ENCODE measurements at places on chromosomes 11 and 22.

GRCh38 chr22:31083923-31084810 is 3.0 kb downstream of the SMTN start:
- DNase-seq: no peak

- no peak for DNase-seq
Measured at GRCh38 chr11:114125531-114125930, 66.0 kb downstream of the ZBTB16 start.

DNA sequence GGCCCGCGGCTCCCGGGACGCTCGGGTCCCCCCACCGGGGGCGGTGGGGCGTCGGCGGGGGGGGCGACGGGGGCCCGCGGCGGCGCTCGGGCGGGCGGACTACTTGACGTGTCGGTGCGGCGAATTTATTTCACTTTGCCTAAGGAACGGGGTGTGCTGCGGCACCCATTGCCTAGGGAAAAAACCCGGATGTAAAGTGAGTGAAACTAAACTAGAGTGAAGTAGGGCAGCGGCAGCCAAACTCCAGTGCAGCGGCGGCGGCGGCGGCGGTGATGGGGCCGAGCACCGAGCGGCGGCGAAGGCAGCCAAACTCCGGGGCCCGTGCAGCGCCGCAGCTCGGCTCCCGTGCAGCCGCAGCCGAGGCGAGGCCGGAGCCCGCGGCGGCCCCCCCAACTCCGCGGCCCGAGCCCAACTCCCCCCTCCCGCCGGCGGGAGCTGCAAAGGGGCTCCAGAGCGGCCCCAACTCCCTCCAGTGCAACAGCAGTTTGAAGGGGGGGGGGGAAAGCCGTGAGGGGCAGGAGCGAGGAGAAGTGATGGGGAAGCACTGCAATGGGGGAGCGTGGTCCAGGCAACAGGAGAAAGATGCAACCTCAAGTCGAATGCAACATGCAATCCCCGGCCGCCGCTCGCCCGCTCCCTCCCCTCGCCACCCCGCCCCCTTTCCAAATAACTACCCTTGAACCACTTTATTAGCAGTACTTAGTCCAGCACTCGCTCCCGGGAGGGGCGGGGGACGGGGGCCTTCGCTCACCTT is 647 bp upstream of the PHF21A start:
- peak; percentile 96 for DNase-seq

GRCh38 chr11:7571640-7572000 is 57.8 kb downstream of the PPFIBP2 start:
- peak; percentile 66 for DNase-seq

GRCh38 chr22:46739094-46739870 is 1.2 kb upstream of the CERK start:
- peak; percentile 48 for DNase-seq

DNA sequence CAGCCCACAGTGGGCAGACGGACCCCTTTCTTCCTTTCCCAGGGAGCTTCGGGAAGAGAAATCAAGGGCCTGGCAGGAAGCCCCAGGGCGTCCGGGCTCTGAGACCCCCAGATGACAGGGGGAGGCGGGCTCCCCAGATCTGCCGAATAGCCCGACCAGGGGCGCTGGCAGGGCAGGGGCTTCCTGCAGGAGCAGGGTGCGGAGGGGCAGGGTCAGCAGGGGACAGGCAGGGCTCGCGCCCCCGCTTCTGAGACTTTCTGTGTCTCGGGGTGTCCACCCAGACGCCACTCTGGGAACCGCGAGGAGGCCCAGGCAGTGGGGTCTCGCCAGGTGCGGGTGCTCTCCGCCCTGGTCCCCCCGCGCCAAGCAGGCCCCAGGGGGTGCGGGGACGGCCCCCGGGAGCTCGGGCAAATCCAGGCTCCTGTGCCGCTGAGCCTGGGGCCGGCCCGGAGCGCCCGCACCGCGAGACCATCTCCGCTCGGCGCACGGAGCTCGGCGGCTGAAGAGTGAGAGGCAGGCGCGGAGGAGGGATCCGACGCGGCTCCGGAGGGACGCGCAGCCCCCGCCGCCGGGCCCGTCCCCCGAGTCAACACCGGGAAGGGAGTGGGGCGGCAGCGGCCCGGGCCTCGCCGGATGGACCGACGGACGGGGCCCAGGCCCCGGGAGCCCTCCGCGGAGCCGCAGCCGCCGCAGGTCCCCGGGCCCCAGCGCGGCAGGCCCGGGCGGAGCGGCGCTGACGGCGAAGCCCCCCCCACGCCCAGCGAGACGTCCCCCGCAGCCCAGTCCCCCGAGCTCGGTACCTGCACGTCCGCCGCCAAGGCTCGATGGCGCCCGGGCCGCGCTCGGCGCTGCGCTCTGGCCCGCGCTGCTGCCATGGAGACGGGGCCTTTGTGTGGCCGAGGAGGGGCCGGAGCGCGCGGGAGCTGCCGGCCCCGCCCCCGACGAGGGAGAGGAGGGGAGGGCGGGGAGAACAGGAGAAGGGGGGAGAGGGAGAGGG is at the start of gene PLXNB2:
PLXNB2 (minus strand) TSS at position 894 of the 997 bp plus-strand sequence. CDS start 17,062 bp downstream, outside the sequence.
- peak; percentile 80 for DNase-seq

GRCh38 chr22:17884084-17884483 is 109.8 kb upstream of the BID start:
- DNase-seq: no peak

GRCh38 chr11:86514453-86514852 is 139.8 kb downstream of the CCDC81 start:
- DNase-seq: no peak

GRCh38 chr22:49595465-49596078 is 232.1 kb downstream of the BRD1 start:
- no peak for DNase-seq

GRCh38 chr22:36925388-36926290 is 12.2 kb downstream of the CSF2RB start:
- DNase-seq: no peak

- no peak for DNase-seq
Measured at GRCh38 chr22:39612811-39613548, 42.4 kb downstream of the CACNA1I start.

- DNase-seq: no peak
Measured at GRCh38 chr11:82936261-82936660, 34.7 kb downstream of the DDIAS start.

DNA sequence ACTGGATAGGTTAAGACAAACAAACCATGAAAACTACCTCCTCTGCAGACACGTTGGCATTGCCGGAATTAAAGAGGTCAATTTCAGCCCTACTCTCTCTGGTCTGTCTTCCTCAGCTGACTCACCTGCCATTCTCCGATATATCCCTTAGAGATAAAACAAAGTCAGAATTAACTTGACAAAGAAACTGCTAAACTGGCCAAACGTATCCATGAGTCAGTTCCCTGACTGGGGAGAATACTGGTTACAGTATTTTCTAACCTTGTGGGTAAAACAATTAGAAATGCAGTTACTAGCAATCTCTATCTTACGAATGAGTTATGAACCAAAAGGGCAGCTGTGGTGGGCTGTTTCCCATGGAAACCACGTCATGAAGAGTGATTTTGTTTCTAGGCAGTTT is 96.2 kb downstream of the RDX start:
- no peak for DNase-seq

- DNase-seq: no peak
Measured at GRCh38 chr11:69193151-69193550, 37.4 kb downstream of the SMIM38 start.

- DNase-seq: no peak
Measured at GRCh38 chr11:17581732-17582053, 34.6 kb downstream of the OTOG start.

- no peak for DNase-seq
Measured at GRCh38 chr11:36488096-36488495, 22.0 kb downstream of the TRAF6 start.

DNA sequence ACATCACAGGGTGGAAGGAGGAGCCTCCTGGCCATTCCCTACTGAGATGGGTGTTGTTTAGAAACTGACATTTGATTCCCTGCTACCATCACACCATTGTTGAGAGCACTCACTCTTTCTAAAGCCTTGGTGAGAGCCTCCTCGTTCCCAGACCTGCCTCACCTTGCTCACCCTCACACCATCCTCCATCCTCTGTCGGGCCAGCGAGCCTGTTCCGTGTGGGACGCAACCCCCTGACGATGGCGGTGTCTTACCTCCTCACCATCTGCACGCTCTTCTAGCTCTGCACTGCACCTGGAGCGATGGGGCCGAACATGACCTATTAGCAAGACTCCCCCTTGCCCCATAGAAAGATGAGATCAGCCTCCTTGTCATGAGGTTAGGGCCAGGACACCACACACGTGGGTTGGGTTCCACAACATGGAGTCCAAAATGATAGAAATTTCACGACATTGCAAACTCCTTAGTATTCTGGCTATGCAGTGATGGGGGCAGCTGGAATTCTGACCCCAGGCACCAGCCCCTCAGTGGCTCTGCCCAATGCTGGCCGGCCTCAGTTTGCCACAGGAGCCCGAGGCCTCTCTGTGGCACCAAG is 1017.9 kb downstream of the TBC1D22A start:
- DNase-seq: no peak

- DNase-seq: no peak
Measured at GRCh38 chr11:102313238-102313940, 3.9 kb upstream of the BIRC3 start.

GRCh38 chr11:71119656-71120269 is 132.6 kb downstream of the SHANK2 start:
- DNase-seq: no peak

- DNase-seq: no peak
Measured at GRCh38 chr11:10002221-10002620, 291.8 kb downstream of the SBF2 start.

- no peak for DNase-seq
Measured at GRCh38 chr11:17697175-17697949, 22.0 kb upstream of the MYOD1 start.

GRCh38 chr11:130580372-130580771 is 131.9 kb downstream of the ADAMTS15 start:
- peak; percentile 85 for DNase-seq

DNA sequence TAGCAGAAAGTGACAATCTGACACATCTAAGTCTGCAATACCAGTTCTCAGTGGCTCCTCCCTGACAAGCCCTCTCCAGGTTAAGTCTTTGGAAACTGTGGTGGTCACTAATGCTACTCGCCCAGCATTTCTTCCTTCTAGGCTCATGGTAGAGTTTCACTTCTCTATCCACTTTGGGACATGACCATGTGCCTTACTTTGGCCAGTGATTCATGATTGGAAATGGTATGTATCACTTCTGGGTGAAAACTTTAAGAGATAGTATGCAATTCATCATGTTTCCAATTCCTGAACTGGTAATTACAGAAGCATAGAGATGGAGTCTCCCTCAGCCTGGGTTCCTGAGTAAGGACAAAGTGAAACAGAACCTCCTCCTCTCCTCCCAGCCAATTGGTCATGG is 151.5 kb upstream of the LMO1 start:
- DNase-seq: no peak

- no peak for DNase-seq
Measured at GRCh38 chr22:21697021-21697771, 31.4 kb downstream of the PPIL2 start.

DNA sequence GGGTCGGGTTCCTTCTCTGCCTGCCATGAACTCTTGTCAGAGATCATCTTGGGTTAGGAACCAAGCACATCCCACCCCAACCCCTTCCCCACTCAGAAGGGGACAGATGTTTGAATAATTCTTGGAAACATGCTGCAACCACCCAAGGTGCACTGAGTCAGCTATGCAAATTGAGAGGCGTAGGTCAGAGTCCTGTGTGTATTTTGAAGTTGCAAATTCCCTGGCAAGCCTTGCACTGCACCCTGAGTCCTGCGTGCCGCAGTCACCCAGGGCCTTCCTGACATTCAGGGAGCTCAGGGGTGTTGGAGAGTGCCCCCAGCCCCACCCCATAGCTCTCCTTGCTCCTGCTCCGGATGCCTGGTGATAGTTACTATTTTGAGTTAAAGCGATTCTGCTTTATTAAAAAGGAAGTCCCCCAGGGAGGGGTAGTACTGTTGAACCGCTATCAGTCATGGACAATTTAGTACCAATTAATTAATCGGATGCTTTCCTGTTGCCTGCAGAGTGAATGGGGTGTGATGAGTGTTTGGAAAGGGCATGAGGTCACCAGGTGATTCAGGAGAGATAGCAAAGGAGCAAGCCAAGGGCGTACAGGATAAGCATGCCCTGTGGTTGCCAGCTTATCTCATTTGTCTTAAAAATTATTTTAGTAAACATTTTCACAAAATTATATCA is 123.7 kb downstream of the GRIK4 start:
- no peak for DNase-seq

GRCh38 chr11:18091731-18092130 is 14.2 kb downstream of the SAAL1 start:
- peak; percentile 14 for DNase-seq

GRCh38 chr11:2990617-2991451 is 1.3 kb downstream of the NAP1L4 start:
- no peak for DNase-seq

GRCh38 chr11:105201166-105201565 is 61.6 kb upstream of the CARD18 start:
- DNase-seq: no peak

- DNase-seq: peak; percentile 82
Measured at GRCh38 chr22:22948651-22949571, 61.3 kb downstream of the IGLL5 start.

- no peak for DNase-seq
Measured at GRCh38 chr22:27802346-27803073, 954 bp upstream of the MN1 start.

DNA sequence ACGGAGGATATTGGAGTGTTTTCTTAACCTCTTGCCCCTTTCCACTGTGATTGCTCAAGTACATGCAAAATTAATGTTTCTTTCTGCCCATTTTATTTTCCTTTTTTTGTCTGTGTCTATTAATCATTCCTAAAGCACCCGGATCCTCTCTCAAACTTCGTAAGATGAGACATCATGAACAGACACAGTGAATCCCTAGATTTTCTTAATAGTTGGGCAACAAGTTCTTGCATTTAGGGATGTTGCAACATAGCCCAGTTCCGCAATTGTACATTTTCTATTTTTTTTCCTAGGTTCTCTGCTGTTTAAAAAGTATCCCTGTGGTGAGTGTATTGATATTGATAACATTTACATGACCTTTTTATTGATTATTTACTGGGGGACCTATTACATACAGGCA is 2.9 kb downstream of the FAM111A start:
- DNase-seq: peak; percentile 58

DNA sequence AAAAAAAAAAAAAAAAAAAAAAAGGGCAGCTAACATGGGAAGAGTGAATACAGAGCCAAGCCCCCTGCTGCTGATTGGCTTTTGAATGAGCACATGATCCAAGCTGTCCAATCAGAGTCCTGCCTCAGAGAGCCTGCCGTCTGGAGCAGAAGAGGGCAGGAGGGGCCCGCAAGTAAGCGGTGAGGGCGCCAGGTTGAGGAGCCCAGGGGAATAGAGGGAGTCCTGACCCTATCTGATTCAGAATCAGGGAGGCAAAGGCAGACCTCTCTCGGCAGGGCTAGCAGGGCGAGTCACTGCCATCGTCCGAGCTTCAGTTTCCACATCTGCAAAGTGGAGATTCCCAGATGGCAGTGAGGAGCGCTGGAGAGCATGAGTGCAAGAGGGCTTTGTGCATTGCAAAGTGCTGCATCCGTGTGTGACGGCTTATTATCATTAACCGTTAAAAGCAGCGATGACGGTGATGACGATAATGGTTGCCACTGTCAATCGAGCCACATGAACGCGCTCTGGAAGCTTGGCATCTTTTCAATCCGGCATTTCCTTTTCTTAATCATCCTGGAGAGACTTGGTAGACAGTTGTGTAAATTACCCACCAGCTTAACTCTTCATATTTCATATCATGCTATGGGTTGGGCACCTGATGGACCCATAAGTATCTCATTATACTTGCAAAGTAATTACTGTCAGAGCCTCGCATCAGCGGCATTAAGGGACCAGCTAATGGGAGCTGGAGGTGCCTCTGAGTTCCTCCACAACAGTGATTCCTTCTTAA is 68.6 kb upstream of the ATXN10 start:
- peak; percentile 80 for DNase-seq
